ENCODE measurements at places on chromosomes 2 and 18. TPM values are rescaled to one million over a fixed set of nuclear protein-coding genes. Genes with fewer than 3 reads are reported as not detected.

DNA sequence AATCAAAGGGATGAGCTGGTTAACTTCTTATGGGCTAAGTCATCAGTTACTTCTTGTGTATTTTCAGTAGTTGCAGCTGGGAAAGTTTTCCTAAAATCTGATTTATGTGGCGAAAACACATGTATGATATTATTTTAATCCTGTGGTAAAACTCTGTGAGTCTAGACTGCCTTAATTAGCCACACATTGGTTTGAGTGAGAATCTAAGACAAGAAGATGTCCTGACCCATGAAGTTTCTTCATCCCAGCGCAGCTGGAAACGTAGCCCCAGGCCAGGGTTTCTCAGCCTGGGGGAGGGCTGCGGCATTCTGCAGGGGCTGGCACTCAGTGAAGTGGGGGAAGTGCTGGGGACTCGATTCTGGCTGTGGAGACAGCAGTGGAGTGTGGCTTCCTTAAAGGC is 44.7 kb upstream of the INHBB start:
- no peak for ATAC-seq

- ATAC-seq: no peak
Measured at GRCh38 chr2:182228073-182228473, 198.8 kb downstream of the PDE1A start.

- no peak for ATAC-seq
Measured at GRCh38 chr2:170381678-170382077, 203.7 kb downstream of the MYO3B start.

- peak; percentile 69 for ATAC-seq
Measured at GRCh38 chr2:20398956-20399567, 47.8 kb upstream of the RHOB start.

GRCh38 chr18:61992285-61992684 is 99.5 kb upstream of the RNF152 start:
- no peak for ATAC-seq

GRCh38 chr2:23824777-23825212 is 102.1 kb downstream of the ATAD2B start:
- peak; percentile 32 for ATAC-seq

- ATAC-seq: no peak
Measured at GRCh38 chr2:24920809-24921441, 888 bp upstream of the ADCY3 start.

GRCh38 chr2:169230204-169230603 is 132.1 kb downstream of the LRP2 start:
- ATAC-seq: no peak

DNA sequence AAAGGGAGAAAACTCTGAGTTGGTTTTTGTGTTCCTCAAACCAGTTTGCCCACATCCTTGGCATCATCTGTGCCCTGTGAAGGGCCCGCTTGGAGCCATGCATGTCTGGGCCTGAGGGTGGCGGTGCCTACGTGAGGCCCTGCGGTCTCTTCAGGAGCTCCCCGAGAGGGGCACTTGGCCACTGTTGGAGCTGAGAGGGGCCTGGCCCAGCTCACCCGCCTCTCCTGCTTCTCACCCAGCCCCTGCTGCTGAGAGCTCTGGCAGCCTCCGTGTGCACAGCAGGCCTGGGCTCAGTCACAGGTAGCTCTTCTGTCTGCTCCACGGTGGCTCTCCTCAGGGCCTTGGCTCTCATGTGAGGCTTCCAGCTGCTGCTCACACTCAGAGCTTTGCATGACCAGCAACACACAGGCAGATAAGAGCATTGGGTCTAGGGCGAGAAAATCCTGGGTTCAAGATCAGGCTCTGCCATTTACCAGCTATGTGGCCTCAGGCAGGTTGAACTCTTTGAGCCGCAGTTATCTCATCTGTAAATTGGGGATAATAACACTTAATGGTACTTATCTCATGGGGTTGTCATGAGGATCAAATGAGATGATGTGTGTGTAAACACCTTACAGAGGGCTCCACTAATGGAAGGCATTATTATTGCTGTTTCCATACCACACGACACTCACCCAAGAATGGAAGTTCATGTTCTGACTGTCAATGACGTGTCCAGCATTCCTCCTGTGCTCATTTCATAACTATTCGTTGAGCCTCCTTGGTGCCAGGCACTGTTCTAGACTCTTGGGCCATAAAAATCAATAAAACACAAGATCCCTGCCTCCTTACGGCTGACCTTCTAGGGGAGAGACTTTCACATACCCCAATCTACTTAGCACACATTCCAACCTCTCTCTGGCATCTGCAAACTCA is 41.6 kb upstream of the PLB1 start:
- ATAC-seq: no peak

- ATAC-seq: no peak
Measured at GRCh38 chr2:99867770-99868169, 274.6 kb downstream of the AFF3 start.

DNA sequence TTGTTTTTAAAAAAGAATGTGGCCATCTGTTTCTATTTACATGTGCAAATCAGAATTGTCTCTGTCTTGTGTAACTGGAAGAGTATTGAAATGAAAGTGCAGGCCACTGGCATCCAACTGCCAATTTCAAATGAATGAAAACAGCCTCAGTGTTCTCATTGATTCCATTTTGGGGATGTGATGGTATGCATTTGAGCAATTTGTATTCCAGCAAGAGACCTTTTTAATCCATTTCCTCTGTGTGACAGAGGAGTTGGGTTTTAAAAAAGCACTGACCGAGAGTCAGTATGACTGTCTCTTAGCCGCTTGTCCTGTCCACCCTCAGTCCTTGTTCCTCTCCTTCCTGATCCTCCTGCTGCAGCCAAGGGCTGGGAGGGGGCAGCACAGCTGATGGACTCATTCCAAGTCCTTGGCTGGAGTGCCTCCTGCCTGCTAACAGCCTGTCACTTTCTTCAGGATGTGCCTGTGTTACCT is 50.0 kb downstream of the ASAP2 start:
- ATAC-seq: peak; percentile 69

GRCh38 chr18:64164883-64165282 is 16.0 kb upstream of the LINC00305 start:
- no peak for ATAC-seq

DNA sequence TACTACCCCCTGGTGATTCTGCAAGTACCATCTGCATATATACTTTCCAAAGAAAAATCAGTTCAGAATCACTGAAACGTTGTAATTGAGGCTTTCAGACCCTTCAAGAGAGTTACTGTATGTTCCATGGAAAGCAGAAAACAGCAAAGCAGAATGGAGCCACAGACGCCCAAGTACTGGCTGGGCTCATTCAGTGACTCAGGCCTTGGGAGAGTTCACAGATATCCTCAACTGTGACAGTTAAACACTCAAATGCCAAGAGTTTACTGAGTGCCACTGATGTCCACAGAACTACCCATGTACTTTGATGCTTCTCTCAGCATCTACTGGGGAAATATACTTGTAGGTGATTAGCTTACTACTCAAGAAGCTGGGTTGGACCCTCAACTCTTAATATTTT is 303.4 kb downstream of the TCF4 start:
- ATAC-seq: no peak

GRCh38 chr2:6067089-6067488 is 374.9 kb downstream of the SOX11 start:
- no peak for ATAC-seq

DNA sequence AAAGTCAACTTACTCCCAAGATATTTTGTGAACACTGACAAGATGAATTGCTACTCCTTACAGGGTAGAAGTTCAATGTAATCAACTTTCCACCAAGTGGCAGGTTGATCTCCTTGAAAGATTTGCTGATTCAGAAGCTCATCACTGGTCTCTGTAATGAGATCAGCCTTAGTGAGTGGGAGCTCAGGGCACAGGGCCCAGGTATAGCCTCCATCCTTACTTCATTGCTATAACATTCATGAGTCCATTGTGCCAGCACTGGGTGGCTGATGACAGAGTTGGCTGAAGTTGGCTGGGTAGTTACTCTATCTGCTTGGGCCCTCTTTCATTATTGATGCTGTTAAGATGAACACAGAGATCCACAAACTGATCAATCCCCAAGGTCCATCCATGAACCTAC is 379.0 kb downstream of the IRS1 start:
- no peak for ATAC-seq

DNA sequence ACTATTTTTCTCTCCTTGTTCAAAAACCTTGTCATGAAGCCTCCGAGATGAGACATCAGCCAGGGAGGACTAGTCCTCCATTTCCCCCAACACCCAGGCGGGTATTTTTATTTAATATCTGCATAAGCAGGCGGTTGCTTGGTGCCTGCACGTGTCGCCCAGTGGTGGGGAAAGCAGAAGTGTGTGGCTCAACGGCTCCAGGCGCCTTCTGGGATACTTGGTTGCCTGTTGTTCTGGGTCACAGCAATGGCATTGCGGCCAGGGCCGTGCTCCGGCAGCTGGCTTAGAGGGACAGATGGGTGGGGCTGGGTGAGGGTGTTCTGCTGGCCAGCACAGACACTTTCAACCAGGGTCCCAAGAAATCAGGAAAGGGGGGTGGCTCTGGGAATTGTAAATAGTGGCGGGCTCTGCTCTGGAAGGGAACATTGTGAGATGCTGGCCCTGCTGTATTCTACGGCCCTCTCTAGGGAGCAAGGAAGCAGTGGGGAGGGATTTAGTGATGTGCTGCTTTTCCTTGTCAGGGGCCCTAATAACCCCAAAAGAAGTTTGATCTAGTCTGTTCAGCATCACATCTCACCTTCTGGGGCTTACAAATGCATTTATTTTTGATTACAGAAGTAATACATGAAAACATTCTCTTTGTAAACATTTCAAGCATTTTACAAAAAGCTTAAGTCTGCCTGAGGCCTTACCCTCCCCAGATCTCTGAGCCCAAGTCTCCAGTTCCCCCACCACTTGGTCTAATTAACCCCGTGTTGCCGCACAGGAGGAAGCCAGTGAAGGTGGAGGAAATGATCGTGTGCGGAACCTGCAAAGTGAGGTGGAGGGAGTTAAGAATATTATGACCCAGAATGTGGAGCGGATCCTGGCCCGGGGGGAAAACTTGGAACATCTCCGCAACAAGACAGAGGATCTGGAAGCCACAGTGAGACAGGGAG is 1.1 kb downstream of the VAMP8 start:
- no peak for ATAC-seq

Gene ESPNL
- 0.11 TPM for total RNA-seq

Data from motor neuron (in vitro differentiated cells).